ENCODE measurements at places on chromosomes 11 and 22.

- no peak for DNase-seq
These were observed 113.1 kb upstream of the TTC12 start for GRCh38 chr11:113201054-113201818.

DNA sequence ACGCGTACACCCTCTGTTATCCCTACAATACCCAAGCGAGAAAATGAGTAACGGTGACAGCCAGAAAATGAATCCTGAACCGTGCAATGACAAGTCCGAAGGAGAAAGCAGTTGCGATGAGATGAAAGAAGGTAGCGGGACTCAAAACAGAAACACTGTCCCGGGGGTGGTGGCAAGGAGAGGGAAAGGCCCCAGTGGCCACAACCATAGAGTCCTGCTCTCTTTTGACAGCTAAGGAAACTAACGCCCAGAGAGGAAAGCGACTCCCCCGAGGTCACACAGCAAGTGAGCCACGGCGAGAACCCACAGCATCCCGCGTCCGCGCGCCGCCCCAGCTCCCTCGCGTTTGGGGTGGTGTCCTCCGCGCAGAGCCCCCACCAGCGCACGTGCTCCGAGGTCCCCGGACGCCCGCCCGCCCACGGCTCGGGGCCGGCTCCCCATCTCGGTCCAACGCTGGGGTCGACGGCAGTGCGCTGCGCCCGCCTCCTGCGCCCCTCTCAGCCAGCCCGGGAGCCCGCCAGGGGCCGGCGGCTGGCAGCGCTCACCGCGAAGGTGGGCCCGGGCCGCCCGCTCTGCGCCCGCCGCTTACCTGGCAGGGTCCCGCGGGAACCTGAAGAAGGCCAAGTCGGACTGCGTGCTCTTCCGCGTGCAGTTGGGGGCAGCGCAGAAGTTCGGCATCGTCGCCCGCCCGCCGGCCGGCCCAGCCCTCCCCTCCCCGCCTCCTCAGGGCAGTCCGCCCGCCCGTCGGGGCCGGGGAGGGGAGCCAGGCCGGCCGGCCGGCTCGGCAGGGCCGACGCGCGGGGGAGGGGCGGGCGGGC, 564 bp downstream of the THAP12 start:
- no peak for DNase-seq

DNA sequence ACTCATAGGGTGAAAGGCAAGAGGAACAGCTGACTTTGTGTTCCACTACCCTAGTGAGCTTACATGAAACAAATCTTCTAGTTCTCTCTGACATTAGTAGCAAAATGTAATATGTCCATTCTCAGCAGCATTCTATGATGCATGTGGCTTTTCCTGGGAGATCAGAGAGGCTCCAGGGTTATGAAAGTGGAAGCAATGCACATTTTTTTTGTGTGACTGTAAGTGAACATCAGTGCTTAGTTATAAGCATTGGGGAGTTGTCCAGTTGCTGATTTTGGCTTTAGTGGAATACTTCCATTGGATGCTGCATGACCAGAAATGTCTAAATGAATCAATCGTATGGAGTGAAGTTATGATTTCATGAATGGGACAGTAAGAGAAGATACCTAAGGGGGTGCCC, 255.9 kb downstream of the FAT3 start:
- no peak for DNase-seq

DNA sequence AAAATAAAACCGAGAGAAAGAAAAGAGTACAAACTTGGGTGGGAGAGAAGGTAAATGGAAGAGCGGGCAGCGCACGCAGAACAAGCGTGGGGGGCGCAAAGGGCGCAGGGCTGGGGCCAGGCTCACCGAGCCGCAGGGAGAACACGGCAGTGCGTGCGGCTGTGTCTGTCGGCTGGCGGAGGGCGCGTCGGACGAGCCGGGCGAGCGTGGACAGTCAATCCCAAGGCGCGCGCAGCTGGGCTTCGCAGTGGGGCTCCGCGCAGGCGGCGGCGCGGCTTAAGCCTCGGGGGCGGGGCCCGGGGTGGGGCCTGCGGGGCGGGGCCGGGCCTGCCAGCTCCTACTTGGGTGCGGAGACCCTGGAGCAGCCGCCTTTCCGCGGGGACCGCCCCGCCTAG, at the start of gene UCP2:
Gene UCP2, minus strand, starts transcription at position 249 of the 395 bp plus-strand sequence. CDS start 4,465 bp downstream, outside the sequence.
- no peak for DNase-seq

- DNase-seq: no peak
These were observed 111.1 kb upstream of the TTC12 start for GRCh38 chr11:113203141-113203753.

- no peak for DNase-seq
These were observed 175.5 kb upstream of the NCAM1 start for GRCh38 chr11:112785719-112786118.

DNA sequence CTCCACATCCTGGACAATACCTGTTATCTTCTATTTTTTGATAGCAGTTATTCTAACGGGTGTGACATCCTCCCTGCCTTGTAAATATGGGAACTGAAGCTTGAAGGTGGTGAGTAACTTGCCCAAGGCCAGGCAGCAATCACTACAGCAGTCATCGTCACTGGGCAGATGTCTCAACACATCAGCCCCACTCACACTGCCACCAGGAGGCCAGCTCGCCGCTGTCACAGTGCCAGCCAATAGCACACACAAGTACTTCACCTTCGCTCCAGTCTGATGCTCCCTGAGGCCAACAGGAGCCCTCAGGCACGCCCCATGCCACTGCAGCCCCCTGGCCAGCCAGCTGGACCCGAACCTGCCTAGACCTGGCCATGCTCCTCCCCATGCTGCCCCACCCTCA, 4.9 kb upstream of the TTLL1 start:
- DNase-seq: peak; percentile 98

DNA sequence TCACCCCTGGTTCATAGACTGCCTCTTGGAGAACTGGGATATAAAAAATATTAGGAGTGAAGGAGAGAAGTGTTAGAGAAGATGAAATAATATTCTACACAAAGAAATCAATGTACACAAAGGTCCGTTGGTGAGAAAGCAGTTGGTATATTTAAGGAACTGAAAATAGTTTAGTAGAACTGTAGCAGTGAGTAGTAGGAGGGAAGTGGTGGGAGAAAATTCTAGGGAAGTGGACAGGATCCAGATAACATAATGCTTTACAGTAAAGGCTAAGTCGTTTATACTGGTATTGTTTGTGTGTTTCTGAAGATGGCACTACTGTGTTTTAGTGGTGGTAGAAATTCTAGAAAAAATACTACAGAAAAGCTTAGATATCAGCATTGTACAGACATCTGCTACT, 120.8 kb upstream of the CHORDC1 start:
- no peak for DNase-seq

GRCh38 chr11:71933141-71933933, 4.5 kb downstream of the RNF121 start:
- no peak for DNase-seq

- no peak for DNase-seq
These were observed 391.5 kb downstream of the CADM1 start for GRCh38 chr11:115112754-115113153.

- no peak for DNase-seq
These were observed 5.1 kb downstream of the APBB1 start for GRCh38 chr11:6413791-6414201.

- no peak for DNase-seq
These were observed 1.0 kb downstream of the TMEM151A start for GRCh38 chr11:66292543-66293332.

GRCh38 chr22:42022162-42022847, 23.7 kb downstream of the WBP2NL start:
- peak; percentile 28 for DNase-seq

GRCh38 chr11:115906171-115906570, 402.0 kb upstream of the CADM1 start:
- DNase-seq: no peak

- DNase-seq: peak; percentile 78
These were observed 69.1 kb downstream of the FCHSD2 start for GRCh38 chr11:73072935-73073481.

DNA sequence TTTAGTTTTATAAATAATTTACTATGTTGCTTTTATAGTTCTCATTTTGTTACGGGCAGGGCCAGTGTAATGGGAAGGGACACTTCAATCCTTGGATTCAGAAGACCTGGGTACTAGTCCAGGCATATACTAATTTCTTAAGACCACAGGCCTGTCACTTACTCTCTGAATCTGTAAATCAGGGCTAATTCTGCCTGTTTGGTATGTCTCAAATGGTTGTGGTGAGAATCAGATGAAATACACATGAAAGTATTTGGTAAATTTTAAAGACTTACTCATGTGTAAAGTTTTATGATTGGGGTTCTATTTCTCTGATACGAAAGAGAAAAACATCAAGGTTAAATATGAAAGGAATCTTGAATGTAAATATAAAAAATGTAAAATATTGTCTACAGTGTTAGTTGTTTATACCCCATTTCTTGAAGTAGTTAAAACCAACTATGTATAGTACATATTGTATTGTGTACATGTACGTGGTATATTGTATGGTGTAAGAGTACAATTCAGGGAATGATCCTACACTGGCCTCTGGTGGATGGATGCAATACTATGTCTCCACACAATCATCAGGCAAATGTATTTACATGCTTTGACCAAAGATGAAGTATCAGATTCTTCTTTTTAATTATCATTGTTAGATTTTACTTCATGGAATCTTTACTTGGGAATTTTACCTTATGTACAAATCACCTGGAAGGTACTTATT, 24.5 kb upstream of the RAG2 start:
- DNase-seq: peak; percentile 38

GRCh38 chr11:112837162-112837826, 123.9 kb upstream of the NCAM1 start:
- no peak for DNase-seq

DNA sequence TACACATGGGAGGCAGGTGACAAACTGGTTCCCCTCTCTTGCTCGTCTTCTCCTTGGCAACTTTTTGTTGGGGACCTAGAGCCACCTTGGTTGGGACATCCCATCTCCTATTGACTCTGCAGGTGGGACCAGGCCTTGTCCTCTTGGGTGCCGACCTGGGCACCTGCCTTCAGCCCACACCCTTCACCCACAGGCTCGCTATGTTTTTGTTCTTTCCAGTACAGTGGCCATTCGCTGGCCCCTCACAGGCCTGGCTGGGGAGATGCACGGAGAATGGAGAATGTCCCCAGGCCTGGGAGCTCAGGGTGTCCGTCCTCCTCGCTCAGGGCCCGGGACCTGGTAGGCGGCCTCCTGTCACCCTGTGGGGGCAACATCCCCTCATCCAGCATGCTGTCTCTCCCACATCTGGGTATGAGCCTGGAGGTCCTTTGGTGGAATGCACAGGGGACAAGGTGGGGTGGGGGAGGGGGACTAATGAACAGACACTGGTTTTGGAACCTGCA, 14.9 kb upstream of the OMP start:
- DNase-seq: no peak

GRCh38 chr11:61126256-61126655, 24.0 kb downstream of the CD5 start:
- no peak for DNase-seq

GRCh38 chr11:29351301-29351873, 665.4 kb downstream of the KCNA4 start:
- DNase-seq: no peak

DNA sequence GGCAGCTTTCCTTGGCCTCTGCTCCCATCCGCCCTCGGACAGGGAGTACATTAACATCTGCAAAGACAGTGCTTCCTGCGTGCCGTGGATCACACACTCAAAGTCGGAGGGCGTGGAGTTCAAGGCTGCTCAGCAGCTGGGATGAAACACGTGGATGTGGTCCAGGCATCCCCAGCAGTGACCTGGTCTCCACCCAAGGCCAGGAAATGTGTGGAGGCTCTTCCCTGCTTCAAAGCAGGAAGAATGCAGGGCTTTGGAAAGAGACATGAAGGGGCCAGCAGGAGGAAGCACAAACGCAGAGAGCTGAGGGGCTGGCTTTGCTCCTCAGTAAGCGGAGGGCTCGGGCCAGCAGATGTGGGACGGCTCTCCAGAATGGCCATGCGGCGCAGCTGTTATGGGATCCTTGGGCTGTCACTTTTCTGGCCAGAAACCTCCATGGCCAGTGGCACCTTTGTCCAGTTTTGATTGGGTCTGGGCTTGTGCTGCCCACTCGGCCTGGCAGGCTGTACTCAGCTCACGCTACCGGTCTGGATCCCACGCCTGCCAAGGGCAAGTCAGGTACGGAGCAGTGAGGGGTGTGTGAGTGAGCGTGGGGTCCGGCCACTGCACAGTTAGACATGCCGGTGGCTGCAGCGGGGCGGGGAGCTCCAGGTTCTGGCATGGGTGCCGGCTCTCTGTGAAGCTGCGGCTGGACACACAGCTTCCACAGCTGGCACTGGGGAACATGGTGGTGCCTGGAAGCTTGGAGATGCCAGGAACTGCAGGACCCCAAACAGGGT, 438.0 kb downstream of the TBC1D22A start:
- no peak for DNase-seq

DNA sequence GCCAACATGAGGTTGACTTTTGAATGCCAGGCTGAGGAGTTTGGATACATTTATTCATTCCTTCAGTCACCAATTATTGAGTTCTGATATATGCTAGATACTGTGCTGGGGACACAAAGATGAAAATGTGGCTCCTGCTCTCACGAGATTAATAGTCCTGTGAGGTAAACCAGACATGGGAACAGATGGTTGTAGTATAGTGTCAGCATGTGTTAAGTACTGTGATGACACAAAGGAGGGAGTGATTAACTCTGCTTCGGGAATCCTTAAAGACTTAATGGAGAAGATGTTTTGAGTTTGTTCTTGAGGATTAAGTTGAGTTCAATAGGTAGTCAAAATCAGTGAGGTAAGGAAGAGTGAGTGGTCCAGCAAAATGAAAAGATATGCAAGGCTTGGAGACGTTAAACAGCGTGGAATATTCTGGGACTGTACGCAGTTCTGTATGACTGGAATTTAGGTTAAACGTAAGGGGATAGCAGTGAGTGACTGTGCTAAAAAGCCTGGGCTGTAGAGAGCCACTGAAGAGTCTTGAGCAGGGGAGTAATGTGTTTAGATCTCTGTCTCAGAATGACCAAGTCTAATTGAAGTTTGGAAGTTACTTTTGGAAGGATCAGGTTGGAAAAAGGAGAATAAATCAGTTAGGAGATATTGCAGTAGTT, 11.8 kb downstream of the RNF121 start:
- DNase-seq: no peak

GRCh38 chr22:21713428-21714058, 22.1 kb downstream of the YPEL1 start:
- DNase-seq: no peak

- no peak for DNase-seq
These were observed 11.8 kb downstream of the IL17REL start for GRCh38 chr22:50000587-50001387.

- no peak for DNase-seq
These were observed 22.7 kb upstream of the YPEL1 start for GRCh38 chr22:21758091-21758864.

DNA sequence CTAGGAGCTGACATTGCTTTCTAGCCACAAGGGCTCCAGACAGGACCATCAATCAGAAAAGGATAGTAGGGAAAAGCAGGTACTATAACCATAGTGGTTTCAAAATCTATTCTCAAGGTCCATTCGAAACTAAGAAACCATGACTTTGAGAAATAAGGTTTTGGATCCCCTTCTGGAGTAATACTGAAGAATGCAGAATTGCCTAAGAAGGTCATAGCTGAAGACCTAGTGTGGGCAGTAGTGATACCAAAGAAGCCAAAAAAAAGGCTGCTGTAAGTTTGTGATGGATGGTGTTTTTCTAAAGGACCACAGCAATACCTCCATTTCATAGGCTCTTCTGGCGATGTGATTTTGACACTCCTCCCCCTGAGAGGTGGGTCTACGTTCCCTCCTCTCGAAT, 163.1 kb downstream of the MAML2 start:
- DNase-seq: no peak

Data from PC-9 (cell line).